Activated CD8-positive, alpha-beta memory T cell treated with anti-CD3 and anti-CD28 coated beads, Interleukin-2, amount 50 U/mL, for 48 hours (primary cell): ENCODE measurements at places on chromosomes 6 and 20.

- no peak for DNase-seq
These were observed 8.1 kb downstream of the HLA-DQB1 start for GRCh38 chr6:32658268-32658897.

- no peak for DNase-seq
These were observed 5.8 kb upstream of the HLA-B start for GRCh38 chr6:31362751-31363150.

DNA sequence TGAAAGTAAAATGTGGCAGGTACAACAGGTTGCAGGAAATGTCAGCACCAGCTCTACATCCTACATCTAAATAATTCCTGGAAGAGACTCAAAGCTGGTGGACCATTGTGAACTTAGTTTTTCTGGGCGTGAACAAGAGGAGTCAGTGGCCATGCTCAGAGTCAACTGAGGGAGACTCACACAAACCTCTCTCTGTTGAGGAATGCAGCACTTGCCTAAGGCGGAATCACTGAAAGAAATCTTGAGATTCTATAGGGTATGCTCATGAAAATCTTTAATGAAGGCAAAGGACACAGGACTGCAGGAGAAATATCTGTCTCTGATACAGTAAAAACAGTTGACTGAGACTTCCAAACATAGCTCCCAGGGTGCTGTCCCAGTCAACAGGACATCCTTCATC is 22.5 kb downstream of the SLC17A4 start:
- no peak for DNase-seq

DNA sequence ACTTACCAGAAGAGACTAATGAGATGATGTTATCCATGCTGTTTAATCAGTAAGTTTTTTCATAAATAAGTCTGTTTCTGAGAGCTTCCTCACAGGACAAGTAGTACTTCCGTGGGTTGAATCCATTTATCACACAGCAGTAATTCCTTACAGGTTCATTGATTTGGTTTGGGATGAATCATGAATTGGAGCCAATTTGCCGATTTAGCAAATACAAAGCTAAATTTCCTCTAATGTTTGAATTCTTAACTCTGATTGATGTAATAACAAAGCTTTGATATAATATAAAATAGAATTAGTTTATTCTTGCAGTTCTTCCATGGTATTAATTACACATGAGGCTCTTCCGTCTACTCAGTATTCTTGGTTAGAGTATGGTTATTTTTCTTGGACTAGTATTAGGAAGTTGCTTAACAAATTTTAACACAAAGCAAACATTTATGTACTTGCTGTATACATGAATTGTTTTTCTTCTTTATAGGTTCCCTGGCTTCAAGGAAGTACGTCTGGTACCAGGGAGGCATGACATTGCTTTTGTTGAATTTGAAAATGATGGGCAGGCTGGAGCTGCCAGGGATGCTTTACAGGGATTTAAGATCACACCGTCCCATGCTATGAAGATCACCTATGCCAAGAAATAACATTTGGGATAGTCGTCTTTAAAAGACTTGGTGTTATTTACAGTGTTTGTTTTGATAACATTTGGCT is 7.6 kb upstream of the OTOR start:
- DNase-seq, result no peak

DNA sequence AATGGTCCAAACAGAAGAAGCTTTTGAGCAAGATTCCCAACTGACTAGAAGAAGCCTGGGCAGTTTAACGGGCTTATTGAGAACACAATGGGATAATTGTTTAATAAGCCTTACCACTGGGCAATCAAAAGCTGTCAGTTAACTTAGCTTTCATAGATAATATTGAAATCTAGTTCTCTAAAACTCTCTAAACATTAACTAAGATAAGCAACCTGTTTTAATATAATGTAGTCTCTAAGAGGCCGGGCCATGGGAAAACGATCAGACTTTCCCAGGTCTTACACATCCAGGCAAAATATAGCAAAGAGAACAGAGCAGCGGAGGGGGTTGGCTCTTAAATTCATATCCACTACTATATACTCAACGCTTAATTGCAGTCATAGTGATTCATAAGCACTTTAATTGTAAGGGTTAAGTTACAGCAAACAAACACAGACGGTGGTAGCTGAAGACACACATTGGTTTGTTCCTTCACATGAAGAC is 128.0 kb upstream of the FAM83B start:
- no peak for DNase-seq

DNA sequence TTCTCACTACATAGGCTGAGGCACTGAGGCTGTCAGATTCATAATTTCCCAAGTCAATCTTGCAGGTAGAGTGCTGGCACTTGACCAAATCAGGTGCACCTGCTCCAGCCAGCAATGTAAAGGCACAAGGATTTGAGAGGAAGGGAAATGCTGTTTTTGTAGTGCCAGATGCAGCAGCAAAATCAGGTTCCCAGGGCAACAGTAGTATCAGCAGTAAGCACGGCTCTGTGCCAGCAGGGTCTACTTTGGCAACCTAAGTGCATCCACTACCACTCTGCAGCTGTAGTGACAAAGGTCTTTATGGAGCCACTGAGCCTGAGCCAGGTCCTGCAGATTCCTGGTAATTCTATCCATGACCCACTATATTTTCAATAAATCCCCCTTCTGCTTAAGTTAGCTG is 329.5 kb downstream of the TPBG start:
- DNase-seq, result no peak

- DNase-seq, result no peak
These were observed 35.5 kb upstream of the TMX4 start for GRCh38 chr20:8055096-8055495.

DNA sequence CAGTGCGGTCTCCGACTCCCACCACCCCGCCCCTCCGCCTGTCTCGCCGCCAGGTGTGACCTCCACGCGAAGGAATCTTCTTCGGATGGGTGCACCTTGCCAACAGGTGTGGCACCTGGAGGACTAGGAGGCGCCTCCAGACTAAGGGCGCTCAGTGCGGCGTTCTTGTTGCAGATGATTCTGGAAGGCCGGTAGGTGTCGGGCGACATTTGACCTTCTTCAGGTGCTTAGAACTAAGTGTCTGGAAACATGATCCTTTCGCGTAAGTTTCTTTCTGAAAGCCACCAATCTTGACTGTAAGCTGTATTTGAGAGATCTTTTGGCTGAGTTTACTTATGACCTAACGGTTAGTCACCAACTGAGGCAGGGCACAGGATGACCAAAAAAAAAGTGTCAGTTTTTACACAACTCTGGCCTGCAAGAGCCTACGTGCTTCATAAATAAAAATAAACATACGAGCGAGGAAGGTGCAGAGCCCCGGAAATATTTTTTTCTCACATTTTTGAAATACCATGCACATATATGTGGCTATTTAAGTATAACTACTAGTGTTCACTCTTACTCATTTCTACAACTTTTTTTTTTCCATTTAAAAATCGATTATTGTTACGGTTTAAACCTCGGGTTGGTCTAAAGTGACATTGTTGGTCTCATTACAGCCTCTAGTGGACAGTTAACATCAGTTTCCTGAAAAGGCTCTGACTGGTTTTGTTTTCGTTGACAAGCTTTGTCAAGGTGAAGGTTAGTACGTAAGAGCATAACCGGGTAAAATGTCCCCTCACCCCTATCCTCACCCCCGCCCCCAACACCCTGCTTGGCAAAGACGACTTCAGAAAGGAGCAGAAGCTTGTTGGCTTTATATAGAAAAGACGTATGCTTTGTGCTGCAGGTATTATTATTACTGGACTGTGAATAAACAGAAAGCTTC is 1.6 kb upstream of the ATXN1 start:
- DNase-seq, result peak; percentile 77

- DNase-seq, result no peak
These were observed 134.4 kb downstream of the ARHGAP18 start for GRCh38 chr6:129575378-129576118.

- peak; percentile 20 for DNase-seq
These were observed 152.7 kb downstream of the ANKRD60 start for GRCh38 chr20:58075586-58076345.
